GDM1 (cell line): ENCODE measurements at places on chromosomes 1 and 21.

- peak; percentile 77 for DNase-seq
These were observed 27.5 kb downstream of the ATP8B2 start for GRCh38 chr1:154352581-154353459.

- no peak for DNase-seq
These were observed 5.8 kb upstream of the KIAA0040 start for GRCh38 chr1:175198332-175198731.

DNA sequence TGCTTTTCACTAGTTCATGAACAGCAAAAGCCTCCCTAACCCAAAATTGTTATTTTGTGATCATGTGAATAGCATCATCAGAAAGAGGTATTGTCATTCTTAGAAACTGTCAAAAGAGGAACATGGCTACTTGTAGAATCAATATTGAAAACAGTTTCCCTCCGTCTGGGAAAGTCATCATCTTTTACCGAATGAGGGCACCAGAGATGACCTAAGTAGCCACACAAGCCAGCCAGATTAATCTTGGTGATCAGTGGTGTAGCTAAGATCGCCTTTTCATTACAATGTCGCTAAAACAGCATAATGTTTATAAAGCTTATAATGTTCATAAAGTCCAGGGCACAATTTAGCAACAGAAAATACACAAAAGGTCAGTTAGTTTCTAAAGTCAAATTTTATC lies 136.1 kb downstream of the SIPA1L2 start:
- no peak for DNase-seq

DNA sequence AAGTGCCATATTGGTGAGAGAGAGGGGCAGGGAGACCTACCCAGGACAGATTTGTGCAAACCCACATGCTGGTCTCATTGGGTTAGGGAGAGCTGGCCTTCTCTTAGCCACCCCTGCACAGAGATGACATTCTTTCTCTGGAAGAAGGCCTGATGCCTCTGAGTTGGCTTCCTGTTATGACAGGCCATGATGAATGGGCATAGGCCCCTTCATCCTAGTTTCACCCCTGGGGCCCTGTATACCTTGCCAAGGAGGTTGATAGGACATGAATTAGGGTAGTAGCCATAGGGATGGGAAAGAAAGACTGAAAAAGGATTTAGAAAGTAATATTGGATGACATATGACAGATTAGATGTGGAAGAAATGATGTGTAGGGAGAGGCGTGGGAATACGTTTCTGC lies 46.6 kb downstream of the TENT5C start:
- no peak for DNase-seq

DNA sequence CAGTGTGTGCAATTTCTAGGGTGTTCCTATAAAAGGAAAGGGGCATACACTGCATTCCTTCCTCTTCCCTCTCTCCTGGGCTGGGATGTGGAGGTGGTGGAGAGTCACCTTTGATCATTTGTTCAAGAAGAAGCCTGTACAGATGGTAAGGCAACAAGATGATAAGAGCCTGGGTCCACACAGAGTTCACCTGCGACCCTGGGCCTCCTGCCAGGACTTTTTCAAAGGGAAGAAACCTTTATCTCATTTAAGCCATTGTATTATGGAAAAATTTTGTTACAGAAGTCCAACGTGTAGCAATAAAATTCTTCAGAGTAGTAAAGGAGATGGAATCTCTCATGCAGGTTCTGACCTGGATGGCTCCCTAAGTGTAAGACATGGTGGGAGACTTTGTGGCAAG lies 189.1 kb downstream of the MIS18A start:
- DNase-seq: no peak

DNA sequence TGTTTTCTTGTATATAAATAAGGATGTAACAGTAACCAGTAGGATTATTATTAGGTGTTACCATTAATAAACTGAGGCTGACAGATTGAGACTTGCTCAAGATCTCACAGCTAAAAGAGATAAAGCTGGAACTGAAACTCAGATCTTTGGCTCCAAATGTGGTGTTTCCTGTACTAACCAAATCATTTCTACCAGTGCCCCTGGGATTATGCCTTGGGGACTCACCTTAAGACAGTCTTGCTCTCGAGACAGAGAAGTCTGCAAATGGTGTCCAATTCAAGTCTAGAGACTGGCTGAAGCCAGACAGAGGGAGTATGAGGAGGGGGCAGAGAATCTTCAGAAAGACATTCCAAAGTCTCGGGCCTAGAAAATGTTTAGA lies 593 bp upstream of the CD53 start:
- no peak for DNase-seq

DNA sequence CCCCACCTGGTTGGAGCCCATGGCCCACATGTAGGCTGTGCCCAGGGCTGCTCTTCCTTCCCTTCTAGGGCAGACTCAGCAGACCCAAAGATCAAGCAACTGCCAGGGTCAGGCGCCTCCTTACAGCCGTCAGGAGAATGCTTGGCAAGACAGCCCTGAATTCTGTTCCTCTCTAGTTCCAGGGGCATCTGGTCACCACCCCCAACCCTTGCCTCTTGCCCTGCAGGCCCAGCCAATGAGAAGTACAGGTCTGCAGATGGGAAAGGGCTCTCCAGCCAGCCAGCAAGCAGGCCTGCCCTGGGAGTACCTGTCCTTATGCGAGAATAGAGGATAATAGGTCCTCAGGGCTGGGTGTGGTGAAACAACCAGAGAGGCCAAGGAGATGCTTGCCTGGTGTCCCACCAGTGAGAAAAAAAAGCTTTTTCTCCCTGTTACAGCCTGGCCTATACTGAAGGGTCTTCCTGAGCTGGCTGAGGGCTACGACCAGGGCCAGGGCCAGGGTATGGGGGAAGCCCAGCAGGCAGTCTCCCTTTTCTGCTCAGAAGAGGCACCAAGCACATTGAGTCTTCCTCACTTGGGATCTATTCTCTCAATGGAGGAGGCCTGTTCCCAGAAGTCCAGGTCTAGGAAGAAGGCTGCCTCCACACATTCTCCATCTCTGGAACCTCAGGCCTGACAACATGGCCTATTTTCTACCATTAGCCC lies 31.4 kb downstream of the NAV1 start:
- no peak for DNase-seq

DNA sequence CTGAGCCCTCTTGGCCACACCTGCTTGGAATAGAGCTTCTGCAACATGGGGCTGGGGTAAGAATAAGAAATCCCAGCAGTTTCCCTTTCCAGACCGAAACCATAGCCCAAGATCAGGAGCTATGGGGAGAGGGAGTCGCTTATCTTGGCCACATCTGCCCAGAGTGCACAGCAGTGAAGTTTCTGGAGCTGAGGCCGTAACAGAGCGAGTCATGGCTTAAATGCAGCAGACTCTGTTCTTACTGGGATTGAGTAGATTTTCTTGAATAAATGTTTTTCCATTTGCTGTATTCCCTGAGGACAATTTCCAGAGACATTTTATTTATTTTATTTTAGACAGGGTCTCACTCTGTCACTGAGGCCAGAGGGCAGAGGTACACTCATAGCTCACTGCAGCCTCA lies 33.5 kb downstream of the CFAP57 start:
- DNase-seq: no peak

DNA sequence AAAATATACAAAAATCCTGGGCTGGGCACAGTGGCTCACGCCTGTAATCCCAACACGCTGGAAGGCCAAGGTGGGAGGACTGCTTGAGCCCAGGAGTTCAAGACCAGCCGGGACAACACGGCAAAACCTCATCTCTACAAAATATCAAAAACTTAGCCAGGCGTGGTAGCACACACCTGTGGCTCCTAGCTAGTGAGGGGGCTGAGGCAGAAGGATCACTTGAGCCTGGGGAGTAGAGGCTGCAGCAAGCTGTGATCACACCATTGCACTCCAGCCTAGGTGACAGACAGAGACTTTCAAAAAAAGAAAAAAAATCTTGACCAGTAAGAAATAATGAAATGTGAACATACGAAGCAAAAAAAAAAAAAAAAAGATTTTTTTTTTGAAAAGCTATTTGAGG lies 52.1 kb downstream of the ARID4B start:
- no peak for DNase-seq

DNA sequence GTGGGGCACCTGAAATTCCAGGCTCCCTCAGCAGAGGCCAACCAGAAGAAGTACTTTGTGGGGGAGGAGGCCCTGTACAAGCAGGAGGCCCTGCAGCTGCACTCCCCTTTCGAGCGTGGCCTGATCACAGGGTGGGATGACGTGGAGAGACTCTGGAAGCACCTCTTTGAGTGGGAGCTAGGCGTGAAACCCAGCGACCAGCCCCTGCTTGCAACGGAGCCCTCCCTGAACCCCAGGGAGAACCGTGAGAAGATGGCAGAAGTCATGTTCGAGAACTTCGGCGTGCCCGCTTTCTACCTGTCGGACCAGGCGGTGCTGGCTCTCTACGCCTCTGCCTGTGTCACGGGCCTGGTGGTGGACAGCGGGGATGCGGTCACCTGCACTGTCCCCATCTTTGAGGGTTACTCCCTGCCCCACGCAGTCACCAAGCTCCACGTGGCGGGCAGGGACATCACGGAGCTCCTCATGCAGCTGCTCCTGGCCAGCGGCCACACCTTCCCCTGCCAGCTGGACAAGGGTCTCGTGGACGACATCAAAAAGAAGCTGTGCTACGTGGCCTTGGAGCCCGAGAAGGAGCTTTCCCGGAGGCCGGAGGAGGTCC lies 634 bp downstream of the ACTRT2 start:
- no peak for DNase-seq

DNA sequence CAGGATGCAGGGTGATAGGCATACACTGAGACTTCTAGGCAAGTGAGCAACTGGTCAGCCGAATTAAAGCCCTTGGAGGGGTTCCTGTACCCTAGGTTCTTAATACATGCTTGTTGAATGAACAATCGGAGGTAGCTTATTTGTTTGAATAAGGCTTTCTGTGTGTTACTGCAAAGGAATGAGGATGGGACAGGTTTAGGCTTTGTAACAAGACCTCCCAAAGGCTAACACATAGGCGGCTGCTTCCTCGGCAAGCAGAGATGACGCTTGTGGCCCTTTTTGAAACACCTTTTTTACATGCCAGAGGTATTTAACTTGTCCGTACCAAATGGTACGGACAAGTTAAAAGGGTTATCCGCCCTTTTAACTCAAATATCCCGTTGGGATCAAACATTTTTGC lies 511.6 kb downstream of the KIF26B start:
- no peak for DNase-seq
